ENCODE measurements at places on chromosomes 5 and 9.

GRCh38 chr5:88824892-88825583 is 57.9 kb downstream of the MEF2C start:
- DNase-seq, result no peak

DNA sequence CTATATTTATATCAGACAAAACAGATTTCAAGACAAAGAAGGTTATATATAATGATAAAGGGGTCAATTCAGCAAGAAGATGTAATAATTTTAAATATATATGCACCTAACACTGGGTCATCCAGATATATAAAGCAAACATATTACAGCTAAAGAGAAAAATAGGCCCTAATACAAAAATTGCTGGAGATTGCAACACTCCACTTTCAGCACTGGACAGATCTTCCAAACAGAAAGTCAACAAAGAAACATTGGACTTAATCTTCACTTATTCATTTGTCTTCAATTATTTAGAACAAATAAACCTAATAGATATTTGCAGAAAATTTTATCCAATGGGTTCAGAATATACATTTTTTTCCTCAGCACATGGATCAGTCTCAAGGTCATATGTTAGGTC is 45.8 kb downstream of the MEIKIN start:
- no peak for DNase-seq

GRCh38 chr5:158175934-158176481 is 317.1 kb upstream of the CLINT1 start:
- no peak for DNase-seq

DNA sequence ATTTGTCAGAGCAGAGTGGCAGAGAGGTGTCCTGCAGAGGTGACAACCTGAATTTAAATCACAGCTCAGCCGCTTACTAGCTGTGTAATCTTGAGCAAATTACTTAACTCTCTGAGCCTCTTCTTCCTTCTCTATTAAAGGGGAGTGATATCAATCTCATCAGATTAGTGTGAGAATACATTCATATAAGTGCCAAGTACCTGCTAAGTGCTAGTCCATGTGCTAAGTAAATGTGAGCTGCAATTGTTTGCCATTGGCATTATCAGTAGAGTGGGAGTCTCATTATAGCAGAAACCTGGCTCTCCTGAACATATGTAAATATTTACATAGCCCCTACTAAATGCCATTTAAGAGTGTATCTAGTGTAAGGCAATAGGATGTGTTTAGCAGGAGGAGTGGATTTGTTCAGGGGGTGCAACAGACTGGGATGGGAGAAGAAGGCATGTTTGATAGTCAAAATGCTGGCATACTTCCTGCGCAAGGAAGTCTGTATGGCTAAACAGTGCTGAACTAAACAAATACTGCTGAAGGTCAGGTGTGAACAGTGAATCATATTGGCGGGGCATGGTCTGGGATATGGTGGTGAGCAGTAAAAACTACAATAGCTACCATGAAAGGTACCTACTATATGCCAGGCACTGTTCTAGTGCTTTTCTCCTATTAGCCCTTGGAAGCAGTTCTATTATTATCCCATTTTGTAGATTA is 74.5 kb downstream of the F2RL2 start:
- no peak for DNase-seq

- no peak for DNase-seq
Measured at GRCh38 chr5:66872736-66873331, 276.6 kb downstream of the MAST4 start.

DNA sequence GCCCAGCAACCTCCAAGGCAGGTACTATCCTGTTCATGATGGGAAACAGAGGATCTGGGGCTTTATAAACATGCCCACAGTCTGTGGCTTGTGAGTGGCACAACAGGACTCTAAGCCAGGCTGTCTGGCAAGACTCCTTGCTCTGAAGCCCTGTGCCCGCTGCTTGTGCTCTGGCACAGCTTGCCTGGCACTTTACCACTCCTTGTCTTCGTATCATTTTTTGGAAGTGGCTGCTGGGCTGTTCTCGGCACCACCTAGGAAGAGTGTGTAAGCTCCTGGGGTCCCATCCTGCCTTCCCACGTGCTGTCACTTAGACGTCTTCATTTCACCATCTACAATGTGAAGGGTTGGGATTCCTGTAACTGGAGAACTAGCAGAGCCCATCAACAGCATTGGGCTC is 59.3 kb upstream of the GLRX start:
- DNase-seq, result no peak

DNA sequence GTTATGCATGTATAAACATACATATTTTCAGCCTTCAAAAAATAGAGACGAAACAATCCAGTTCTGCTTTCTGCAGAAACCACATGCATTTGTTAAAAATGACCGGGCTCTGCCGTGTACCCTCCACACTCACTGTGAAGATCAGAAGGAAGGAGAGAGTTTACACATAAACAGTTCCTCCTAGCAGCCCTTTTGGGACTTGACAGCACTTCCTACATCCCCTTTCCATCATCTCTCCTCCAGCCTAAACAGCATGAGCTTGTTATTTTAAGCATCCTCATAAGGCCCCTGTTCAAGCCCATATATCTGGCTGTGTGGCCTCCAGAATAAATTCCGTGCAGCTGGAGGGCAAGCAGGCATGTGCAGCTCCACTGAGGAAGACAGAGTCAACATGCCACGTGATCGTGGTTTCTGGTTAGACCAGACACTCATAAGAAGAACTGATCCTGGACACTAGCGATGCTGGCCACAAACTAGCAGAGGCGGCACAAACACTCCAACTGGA is 42.2 kb downstream of the NIPAL4 start:
- DNase-seq, result no peak

DNA sequence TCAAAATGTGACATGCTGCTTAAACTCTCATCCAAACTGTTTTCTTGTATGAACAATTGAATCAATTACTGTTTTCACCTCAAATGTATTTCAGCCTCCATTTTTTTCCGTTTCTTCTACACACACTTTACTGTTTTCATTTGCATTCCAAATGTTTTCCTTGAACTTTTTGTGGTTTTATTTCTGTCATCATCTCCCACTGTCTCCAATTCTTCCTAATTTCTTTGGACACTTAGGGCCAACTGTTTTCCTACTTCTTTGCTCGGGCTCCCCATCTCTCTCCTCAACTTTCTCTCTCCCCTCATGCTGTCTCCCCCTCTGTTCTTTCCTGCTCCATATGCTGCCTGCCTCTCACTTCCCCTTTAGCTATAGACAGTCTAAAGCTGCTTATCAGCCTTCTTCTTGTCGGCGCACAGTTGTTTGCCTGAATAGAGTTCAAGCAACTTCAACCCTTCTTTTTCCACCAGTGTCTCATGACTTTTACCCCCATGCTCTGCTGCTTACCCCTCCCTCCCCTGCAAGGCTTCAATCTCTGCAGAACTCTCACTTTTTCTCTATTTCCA is 443.4 kb downstream of the DTWD2 start:
- DNase-seq, result no peak

GRCh38 chr9:84567805-84568204 is 101.7 kb upstream of the NTRK2 start:
- no peak for DNase-seq

GRCh38 chr5:172506251-172506650 is 51.9 kb upstream of the SH3PXD2B start:
- no peak for DNase-seq

DNA sequence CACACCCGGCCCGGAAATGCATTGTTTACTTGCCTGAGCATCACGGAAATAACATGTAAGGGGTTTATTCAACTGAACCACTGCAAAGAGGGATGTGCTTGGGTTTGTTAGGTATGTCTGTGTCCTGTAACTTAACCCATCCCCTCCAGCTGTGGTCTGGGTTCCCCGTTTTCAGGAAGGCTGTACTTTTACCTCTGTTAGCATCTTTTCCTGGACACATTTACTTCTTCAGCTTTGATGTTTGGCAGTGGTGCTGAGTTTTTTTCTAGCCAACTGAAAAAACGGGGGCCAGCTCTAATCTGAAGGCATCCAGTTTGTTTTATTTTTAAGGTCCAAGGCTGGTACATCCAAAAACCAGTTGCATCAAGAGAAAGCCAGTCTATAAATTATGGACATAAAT is 561.8 kb downstream of the BNC2 start:
- DNase-seq, result no peak

- no peak for DNase-seq
Measured at GRCh38 chr5:135223891-135224625, 175.0 kb downstream of the MACROH2A1 start.

DNA sequence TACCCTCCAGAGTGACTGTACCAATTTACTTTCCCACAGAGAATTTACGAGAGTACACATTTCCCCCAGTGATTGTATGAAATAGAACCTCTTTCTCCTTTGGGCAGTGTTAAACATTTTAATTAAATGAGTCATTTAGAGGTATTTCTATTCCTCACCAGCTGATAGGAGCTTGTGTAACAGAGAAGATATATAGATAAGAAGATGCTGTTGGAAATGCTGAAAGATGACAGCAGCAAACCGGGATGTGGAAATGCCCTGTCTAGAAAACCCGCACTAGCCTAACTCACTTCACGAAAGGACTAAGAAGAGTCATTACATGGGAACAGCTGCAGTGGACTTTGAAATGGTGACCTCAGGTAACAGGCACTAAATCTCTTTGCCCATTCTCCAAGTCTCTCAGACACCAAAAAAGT is 68.3 kb downstream of the LPAR1 start:
- no peak for DNase-seq

GRCh38 chr9:8429768-8430167 is 630.2 kb upstream of the DMAC1 start:
- no peak for DNase-seq

GRCh38 chr9:134894136-134894860 is 13.7 kb downstream of the FCN2 start:
- DNase-seq, result no peak

DNA sequence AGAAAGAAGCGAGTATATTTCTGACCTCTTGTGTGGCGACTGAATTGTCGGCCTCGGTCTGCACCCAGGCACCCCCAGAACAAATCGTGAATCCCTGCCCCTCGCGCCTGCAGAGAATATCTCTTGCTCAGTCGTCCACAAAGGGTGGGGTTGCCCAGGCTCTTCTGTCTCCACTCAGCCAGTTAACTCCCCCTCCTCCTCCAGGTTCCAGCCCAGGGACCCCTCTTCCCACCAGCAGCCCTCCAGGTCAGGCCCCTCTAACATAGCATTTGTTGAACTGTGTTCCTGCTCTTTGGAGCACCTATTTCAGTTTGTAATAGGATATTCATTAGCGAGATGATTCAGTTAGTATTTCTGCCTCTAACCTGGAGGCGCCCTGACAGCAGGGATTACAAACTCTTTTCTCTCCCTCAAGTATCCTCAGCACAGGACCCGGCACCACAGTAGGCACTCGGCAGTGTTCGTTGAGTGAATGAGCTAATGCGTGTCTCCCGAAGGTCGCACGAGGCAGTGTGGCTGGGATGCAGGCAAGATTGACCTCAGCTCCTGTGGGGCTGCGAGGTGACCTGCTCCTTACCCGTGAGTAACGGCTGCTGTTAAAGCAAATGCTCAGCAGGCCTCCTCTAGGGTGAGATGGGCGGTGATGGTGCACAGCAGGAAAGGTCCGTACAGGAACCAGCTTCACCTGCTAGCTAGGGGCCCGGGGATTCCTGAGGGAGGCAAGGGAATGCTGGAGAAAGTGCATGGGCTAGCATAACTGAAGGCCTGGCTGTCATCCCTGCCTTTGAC is 25.8 kb downstream of the ZBTB34 start:
- no peak for DNase-seq

DNA sequence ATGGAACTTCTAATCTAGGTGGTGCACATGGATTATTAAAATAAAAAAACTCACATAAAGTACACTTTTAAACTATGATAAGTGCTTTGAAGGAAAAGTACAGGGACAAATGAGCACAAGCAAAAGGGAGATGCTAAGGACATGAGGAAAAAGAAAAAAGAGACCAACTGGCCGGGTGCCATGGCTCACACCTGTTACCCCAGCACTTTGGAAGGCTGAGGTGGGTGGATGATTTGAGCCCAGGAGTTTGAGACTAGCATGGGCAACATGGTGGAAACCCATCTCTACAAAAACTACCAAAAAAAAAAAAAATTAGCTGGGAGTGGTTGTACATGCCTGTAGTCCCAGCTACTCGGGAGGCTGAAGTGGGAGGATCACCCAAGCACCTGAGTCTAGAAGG is 67.1 kb downstream of the SH3TC2 start:
- no peak for DNase-seq

- DNase-seq, result no peak
Measured at GRCh38 chr5:96794757-96795156, 13.0 kb downstream of the ERAP1 start.

GRCh38 chr9:136438548-136439480 is 831 bp downstream of the INPP5E start:
- DNase-seq, result no peak

GRCh38 chr9:121380846-121381245 is 10.8 kb upstream of the STOM start:
- DNase-seq, result no peak

- DNase-seq, result no peak
Measured at GRCh38 chr5:173557123-173557903, 59.1 kb downstream of the BOD1 start.

DNA sequence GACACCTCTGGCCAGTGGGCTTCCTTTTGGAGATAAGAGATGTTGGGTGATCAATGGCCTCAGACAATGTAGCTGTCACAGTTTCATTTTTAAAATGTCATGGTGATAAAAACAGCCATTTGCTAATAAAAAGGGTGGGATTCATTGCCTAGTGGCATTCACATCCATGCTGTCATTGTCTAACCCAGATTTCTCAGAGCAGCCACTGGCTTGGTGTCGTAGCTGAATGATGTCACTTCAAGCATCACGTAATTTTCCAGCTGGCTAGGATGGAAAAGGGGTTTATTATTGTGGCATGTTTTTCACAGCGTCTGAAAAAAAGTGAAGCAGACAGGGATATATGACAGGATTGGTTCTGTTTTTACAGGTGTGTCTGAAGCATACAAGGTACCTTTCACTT is 184.7 kb downstream of the AOPEP start:
- DNase-seq, result no peak

DNA sequence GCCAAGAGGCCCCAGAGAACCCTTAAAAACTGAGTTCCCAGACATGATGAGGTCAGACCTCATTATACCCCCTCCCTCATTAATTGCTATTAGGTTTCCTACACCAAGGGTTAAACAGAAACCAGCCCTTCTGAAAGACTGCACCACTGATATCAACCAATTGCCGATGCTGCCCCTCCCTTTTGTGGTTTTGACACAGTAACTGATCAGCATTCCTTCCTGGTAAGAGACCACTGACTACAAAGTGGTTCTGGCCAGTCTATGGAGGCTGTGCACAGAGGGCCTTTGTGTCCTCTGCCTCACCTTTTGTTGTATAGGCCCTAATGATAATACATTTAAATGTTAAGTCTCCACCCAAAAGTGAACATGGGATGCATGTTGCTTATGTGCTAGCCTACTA is 201.5 kb downstream of the FRMD3 start:
- no peak for DNase-seq

GRCh38 chr9:136117916-136118319 is 757 bp downstream of the TMEM250 start:
- DNase-seq, result no peak

DNA sequence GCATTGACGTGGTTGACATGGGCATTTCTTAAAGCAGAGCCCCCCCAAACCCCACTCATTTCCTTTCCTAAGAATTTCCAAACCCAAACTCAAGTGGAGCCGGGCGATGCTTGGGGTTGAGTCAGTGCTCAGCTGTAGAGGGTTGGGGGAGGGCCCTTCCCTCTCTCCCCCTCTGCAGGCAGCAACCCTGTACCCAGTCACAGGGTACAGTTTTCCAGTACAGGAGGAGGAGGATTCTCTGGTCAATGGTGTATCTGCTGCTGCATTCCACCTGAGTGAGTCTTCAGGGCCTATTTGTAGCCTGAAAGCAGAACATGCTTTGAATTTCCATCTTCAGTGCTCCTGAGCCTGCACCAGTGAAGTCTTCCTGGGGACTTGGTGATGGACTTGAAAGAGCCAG is 55.8 kb downstream of the ENTREP1 start:
- no peak for DNase-seq
